H1 (cell line): ENCODE measurements at places on chromosomes 5 and 9. TPM values are rescaled to one million over a fixed set of nuclear protein-coding genes. Genes with fewer than 3 reads are reported as not detected.

ISL1 gene
- 0.05 and 0.14 TPM in 2 replicates for polyA plus RNA-seq

TRPM6 gene
- polyA plus RNA-seq: 0.45 and 0.57 TPM in 2 replicates

ACOT12 gene
- polyA plus RNA-seq: 0.29 and 0.31 TPM in 2 replicates

CER1 gene
- 0.26 and 0.28 TPM in 2 replicates for polyA plus RNA-seq

SARDH gene
- 6.4 and 13.1 TPM in 2 replicates for polyA plus RNA-seq
